ENCODE measurements at places on chromosomes 16 and 17.
A peak's percentile ranks its signal among the peaks of the same experiment; 100 is the strongest.

DNA sequence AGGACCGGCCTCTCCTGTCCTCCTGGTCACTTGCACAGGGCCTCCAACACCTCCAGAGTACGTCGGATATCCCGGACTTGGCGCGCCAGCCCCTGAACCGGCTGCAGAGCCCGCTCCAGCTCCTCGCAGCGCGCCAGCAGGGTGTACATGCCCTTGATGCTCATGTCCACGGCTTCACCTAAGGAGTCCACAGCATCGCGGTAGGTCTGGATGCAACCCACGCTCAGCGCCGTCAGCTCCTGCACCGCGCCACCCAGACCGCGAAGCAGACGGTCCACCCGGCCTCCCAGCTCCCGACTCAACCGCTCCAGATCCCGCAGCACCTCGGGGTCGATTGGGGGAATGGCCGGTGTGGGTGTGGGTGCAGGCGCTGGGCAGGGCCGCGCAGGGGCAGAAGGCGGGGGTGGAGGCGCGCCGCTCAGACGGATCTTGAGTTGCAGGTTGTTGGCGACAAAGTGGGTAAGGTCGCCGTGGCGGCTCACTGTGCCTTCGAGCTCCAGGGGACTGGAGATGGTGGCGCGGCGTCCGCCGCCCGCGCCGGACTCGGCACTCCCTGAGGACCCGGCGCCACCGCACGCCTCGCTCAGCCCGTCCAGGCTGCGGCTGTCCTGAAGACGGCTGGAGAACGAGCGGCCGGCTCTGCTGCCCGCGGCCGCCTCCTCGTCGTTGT is 804 bp downstream of the BORCS6 start:
- DNase-seq = peak; percentile 30

DNA sequence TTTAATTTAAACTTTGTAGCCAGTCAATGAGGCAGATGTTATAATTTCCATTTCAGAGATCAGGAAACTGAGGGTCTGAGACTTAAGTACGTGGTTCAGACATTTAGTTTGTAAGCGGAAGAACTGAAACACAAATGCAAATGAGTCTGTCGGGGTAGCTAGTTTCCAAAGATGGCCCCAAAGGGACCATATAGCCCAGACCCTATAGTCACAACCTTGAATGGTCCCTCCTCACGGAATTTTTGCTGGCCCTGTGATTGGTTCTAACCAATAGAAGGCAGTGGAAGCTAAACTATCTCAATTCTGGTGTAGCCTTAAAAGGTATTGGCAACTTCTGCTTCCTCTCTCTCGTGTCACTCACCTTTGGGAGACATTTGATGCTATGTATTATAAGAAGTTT is 7.5 kb upstream of the BCO1 start:
- no peak for DNase-seq

- no peak for DNase-seq
These were observed 74.0 kb downstream of the SEC14L1 start for GRCh38 chr17:77214743-77215142.

- no peak for DNase-seq
These were observed 808.3 kb upstream of the EEF2KMT start for GRCh38 chr16:5905935-5906334.

GRCh38 chr16:12341966-12342365 is 365.4 kb downstream of the SNX29 start:
- DNase-seq = no peak

DNA sequence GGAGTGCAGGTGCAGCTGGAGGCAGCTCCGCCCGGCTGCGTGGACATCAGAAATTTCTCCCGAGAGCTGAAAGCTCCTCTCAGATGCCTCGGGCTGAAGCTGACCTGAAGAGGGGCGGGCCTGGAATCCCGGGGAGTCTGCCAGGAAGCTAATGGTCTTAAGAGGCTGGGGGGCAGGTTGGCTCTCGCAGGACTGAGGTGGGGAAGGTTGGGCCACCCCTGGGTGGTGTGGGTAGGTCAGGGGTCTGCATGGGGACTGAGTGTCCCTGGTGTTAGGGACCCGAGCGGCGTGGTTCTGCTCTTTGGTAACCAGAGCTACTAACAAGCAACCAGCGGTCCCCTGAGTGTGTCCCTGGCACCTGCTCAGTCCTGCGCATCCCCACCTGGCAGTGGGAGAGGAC is 3.5 kb downstream of the CHMP6 start:
- DNase-seq = no peak

DNA sequence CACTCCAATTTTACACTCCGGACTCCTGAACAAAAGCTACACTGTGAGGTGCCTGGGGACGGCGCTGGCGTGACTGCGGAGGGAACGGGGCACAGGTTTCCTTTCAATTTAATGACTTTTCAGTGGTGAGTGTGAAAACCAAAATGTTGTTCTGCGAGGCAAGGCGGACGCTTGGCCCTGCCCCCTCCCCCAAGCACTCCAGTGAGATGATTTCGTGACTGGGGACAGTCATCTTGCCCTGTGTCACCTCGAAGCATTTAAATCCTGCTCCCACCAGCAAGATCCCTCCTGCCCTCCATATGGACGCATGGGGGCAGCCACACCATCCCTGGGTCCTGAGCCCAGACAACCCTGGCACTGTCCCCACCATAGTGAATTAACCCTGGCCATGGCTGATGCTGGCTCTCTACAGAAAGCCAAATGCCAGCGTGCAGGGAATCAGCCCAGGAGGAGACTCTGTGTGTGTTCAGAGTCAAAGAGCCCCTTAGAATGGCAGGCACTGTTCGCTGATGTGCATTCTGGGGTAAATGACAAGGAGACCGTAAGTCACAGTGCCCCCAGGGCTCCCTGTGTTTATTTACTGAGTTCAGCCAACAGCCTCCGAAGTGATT is 41.0 kb downstream of the C16orf95 start:
- no peak for DNase-seq

GRCh38 chr16:89052191-89052889 is 41.3 kb upstream of the ACSF3 start:
- DNase-seq = no peak

GRCh38 chr17:55056526-55056925 is 88.0 kb downstream of the STXBP4 start:
- DNase-seq = no peak

GRCh38 chr17:32266389-32267301 is 1.0 kb downstream of the RHBDL3 start:
- DNase-seq = peak; percentile 43

- DNase-seq = no peak
These were observed 114.1 kb downstream of the PITPNC1 start for GRCh38 chr17:67491009-67491680.

DNA sequence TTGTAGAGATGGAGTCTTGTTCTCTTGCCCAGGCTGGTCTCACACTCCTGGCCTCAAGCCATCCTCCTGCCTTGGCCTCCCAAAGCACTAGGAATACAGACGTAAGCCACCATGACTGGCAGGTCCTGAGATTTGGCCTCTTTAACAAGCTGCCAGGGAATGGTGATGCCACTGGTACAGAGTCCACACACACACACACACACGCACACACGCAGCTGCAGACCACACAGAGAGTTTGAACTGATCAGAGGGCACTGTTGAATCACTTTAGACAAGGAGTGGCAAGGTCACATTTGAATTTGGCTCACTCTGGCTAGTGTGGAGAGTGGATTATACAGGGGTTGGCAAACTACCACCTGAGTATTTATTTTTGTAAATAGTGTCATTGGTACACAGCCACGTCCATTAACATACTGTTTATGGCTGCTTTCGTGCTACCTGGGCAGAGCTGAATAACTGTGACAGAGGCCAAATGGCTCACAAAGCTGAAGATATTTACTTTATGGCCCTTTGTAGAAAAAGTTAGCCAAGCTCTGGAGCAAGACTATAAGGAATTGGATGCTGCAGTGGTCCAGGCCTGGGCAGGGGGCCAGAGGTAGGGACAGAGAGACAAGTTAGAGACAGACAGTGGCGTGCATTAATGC is 9.9 kb downstream of the ITPRIPL2 start:
- DNase-seq = no peak

GRCh38 chr17:45380991-45381390 is 51.7 kb downstream of the ARHGAP27 start:
- DNase-seq = no peak

GRCh38 chr16:58346831-58347371 is 45.4 kb upstream of the GINS3 start:
- DNase-seq = no peak

GRCh38 chr16:50697421-50697715 is 4.0 kb downstream of the NOD2 start:
- DNase-seq = no peak

GRCh38 chr16:6193718-6194117 is 1096.1 kb upstream of the EEF2KMT start:
- no peak for DNase-seq

- DNase-seq = peak; percentile 30
These were observed 2.4 kb downstream of the CRAMP1 start for GRCh38 chr16:1614456-1615102.

DNA sequence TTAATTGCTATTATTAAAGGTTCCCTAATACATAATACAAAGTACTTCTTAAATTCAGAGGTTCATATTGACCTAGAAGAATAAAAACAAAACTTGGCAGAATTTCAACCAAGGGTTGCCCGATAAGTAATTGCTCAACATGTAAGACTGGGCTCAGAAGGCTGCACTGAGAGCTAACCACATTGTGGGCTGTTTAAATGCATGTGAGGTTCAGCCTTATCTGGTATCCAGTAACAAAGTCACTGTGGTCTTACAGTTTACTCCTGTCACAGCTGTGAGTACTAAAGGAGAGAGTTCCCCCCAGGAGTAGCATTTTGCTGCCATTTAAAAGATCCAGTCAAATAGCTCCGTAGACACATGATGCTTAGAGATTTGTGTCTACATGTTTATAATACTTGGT is 1.6 kb upstream of the DHRS11 start:
- no peak for DNase-seq

DNA sequence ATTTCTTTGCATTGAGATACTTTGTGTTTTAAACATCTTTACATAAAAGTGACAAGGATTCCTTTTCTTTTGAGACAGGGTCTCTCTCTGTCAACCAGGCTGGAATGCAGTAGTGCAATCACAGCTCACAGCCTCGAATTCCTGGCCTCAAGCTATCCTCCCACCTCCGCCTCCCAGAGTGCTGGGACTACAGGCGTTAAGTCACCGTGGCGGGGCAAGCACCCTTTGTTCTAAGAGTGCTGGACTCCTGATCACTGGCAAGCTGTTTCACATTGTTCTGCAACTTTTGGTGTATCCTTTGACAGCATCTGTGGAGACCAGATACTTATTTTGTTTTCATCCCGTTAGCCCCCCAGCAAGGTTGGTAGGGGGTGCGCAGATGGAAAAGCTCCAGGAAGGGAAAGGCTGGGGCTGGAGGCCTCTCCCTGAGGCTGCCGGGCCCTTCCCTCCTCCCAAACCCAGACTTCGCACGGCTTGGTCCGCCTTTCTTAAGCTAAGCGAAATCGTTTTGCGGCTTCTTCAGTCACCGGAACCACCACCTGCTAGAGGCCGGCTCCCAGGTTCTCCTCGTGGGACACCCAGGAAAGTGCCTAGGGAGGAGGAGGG is 1.1 kb downstream of the ST6GALNAC2 start:
- no peak for DNase-seq

GRCh38 chr17:18315562-18315922 is 449 bp downstream of the SMCR8 start:
- DNase-seq = no peak

DNA sequence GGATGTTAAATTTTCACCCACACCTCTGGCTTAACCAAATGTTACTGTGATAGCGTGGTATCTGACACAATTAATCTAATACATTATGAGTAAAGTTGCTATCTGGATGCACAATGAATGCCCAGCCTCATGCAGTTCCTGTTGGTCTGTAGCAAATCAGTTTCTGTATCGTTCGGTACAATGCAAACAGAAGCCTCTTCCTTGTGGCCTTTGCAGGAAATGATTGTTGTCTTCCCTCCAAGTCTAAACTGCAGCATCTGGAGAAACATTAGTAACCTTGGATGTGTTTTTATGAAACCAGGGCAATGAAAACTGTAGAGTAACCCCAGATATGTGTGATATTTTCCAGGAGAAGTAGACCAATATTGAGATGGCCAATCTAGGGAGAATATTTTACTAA is 46.8 kb downstream of the CYB561 start:
- no peak for DNase-seq

DNA sequence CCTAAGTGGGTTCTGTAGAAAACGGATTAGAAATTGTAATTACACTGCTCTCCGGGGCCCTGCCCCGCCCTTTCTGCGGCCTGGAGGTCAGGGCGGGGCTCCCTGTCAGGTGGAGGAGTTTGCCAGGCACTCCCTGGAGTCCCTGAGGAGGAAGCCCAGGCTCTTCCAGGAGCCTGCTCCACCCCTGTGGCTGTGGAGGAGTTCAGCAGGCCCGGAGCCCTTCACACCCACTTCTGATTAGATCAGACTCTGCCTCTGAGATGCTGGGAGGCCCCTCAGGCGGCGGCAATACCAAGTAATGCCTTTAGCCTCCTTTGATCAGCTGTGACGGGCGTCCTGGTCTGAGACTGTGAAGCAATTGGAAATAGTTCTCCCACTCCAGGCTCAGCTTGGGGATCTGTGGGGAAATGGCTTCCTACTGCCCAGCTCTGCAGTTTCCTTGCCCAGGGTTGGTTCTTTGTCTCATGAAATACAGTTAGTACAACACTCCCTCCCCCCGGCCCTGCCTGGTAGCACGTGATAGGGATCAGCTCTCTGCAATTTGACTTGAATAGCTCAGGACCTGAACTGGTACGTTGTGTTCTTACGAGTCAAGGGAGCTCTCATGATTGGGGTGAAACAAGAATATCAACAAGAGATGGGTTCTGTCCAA is 22.3 kb downstream of the BAIAP2 start:
- no peak for DNase-seq

GRCh38 chr17:13874817-13875216 is 194.5 kb upstream of the COX10 start:
- no peak for DNase-seq

DNA sequence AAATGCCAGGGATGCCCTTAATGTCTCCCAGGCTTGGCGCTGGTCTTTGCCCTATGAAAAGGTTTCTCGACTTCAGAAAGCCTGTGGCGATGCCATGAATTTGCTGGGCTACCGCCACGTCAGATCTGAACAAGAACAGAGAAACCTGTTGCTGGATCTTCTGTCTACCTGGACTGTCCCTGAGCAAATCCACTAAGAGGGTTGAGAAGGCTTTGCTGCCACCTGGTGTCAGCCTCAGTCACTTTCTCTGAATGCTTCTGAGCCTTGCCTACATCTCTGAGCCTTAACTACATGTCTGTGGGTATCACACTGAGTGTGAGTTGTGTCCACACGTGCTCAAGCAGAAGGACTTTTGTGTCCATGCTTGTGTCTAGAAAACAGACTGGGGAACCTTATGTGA is 11.4 kb downstream of the CHST4 start:
- peak; percentile 70 for DNase-seq

DNA sequence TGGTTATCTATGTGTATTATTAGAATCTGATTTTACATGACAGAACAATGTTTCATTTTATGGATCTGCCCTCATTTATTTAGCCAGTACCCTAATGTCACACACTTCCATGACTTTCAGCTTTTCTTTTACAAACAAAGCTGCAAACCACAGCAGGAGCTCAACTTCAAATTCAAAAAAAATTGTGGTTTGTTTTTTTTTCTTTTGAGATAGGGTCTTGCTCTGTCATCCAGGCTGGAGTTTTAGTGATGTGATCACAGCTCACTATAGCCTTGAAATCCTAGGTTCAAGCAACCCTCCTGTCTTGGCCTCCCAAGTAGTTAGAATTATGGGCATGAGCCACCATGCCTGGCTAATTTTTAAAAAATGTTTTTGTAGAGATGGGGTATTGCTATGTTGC is 8.2 kb upstream of the MPRIP start:
- DNase-seq = no peak

Measured in NCI-H146 (cell line).